ENCODE measurements at places on chromosomes 5 and 9.

DNA sequence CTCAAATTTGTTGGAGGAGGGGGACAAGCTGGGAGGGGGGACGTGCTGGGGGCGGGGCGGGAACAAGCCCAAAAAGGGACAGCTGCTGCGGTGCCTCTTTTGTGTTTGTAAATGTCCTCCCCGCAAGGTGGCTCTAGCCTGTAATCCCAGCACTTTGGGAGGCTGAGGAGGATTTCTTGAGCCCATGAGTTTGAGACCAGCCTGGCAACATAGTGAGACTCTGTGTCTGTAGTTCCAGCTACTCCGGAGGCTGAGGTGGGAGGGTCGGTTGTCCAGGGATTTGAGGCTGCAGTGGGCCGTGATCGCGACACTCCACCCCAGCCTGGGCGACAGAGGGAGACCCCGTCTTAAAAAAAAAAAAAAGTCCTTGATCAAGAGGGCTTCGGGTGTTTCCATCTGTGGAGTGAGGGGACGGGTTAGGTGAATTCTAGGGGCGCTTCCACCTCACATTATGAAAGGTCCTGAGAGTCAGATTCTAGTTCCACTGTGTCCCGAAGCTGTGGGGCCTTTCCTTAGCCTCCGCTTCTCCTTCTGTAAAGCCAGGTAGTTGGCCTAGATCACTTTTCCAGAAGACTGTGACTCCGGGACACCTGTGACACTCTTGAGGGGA lies 779 bp upstream of the CTNNA1 start:
- DNase-seq: no peak

DNA sequence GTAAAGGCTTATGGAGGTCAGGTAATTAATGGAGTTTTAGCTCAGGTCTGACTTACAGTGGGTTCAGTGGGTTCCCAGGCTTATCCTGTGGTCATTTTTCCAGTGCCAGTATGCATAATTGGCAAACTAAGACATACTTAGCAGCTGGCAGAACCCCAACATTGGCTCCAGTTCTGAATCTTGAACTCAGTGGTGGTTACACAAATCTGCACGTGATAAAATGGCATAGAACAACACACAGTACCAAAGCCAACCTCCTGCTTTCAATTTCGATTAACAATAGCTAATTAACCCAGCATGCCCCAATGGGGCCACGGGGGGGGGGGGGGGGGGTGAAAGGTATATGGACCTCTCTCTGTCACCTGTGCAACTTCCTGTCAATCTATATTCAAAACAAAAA lies 19.0 kb upstream of the BARX1 start:
- no peak for DNase-seq

DNA sequence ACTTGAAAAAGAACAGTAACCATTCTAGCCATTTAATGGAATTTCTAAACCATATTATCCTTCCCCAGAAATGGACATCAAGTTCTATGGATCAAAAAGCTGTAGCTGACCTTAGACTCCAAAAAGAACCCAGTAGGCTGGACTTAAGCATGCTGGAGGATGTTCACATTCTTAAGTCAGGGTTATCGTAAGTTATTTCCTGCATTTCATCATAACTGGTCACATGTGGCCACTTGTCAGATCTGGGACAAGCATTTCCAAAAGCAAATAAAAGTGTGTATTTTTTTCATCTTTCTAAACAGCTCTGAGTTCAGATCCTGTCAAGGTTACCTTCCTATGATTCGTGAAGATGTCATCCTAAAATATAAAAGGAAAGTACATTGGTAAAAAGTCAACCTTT lies 274.5 kb upstream of the PTGER4 start:
- no peak for DNase-seq

- DNase-seq: no peak
These were observed 38.0 kb downstream of the TMEM161B start for GRCh38 chr5:88230546-88231066.

GRCh38 chr9:121233906-121234831 lies 32.5 kb upstream of the RAB14 start:
- DNase-seq: no peak

GRCh38 chr5:73183481-73183891 lies 10.5 kb downstream of the TMEM174 start:
- no peak for DNase-seq

- no peak for DNase-seq
These were observed 132.7 kb downstream of the MAPKAP1 start for GRCh38 chr9:125574126-125574877.

- DNase-seq: no peak
These were observed 30.4 kb upstream of the DMRT1 start for GRCh38 chr9:811106-811531.

DNA sequence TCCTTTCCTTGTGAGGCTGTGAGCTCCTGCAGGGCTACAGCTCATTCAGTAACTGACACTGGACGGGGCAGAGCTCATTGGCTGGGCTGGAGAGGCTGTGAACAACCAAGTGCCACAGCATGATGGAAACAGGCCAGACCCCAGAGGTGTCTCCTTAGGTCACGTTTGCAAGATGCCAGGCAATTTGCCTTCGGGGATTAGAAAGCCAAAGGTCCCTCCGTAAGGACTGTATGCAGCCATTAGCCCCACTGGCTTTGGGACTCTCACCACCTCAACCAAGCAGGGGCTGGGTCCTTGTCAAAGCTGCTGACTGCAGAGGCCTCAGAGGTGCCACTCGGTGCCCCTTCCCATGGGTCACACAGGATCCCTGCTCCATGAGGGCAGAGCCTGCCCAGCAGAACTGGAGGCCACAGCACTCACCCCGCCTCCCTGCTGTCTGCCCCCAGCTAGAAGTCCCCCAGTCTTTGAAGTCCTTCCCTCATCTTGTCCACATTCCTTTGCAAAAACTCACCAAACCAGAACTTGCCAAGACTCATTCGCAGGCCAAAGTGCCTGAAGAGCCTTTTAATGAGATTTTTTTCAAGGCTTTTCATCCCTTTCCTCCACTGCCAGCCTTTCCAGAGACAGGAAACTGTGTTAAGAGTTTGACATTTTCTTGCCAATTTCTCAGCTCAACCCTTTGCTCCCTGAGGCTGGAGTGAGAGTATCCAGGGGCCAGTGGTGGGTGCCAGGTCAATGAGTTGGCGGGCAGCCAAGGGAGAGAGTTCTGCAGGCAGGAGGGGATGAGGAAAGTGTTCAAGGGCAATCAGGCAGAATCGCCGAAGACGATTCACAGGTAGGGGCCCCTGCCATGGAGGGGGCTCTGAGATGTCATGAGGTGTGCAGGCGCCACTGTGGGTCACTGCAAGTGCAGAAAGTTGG lies 39.7 kb upstream of the SLC25A51 start:
- DNase-seq: no peak

- DNase-seq: no peak
These were observed 5.4 kb downstream of the PTGES2 start for GRCh38 chr9:128121924-128122808.

- DNase-seq: no peak
These were observed 32.8 kb downstream of the MRRF start for GRCh38 chr9:122297512-122297911.

DNA sequence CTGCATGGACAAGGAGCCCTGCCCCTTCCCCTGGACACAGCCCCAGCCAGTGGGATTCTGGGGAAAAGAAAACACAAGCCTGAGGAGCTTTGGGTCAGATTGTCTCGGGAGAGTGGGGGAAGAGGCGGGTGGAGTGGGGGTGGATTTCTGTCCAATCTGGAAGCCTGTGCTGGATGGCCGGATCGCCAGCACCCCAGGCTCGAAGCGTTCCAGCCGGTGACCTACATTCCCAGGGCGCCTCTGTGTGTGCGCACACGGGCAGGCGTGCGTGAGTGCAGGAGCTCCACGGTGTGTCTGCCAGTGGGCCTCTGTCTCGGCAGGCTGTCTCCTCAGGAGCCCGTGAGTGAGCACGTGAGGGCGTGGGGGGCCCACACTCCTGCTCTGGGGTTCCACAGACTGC lies 74.3 kb upstream of the DAB2IP start:
- DNase-seq: no peak

GRCh38 chr9:133225171-133226011 lies 16.3 kb upstream of the OBP2B start:
- DNase-seq: no peak

- DNase-seq: no peak
These were observed at the start of gene PCDHGA8 for GRCh38 chr5:141392429-141393198. PCDHGA8 (plus strand) TSS chr5:141392633; CDS start chr5:141392814, 181 bp downstream.

- DNase-seq: no peak
These were observed 26.4 kb upstream of the F2R start for GRCh38 chr5:76689321-76690036.

- no peak for DNase-seq
These were observed 137.0 kb downstream of the FER start for GRCh38 chr5:108884736-108885135.

DNA sequence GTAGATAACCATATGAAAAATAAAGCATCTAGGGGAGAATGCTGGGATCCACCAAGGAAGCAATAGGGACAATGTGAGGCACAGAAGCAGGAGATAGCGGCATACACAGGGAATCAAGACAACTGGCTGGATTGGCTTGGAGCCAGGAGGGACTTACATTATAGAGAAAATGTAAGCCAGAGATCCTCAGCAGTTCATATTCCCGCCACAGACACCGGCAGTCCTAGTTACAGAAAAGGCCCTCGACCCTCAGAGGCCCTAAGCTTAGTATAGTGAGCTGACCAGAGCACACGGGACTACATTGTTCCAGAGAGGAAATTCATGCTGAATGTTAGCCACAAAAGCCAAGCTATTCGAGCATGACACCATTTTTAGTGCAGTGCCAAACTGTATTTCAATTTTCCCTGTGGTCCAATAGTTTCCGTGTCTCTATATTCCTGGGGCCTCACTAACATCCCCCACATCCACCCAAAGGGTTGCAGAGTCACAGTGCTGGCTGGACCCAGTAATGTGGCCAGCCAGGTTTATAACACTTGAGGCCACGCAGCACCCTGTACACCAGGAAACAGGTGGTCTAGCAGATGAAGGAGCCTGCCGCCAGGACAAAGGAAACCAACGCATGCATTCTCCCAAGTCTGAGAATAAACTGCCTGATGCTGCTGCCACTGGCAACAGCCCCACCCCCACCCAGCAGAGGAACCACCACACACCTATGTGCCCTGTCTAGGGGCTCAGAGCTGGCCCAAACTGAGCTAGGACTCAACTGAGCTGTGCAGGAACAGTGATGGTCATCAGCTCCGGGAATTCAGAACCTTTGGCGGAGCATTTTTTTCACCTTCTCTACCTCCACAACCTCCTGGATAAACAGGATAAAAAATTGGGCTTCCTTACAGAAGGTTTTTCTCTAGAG lies 693.2 kb upstream of the CHD1 start:
- no peak for DNase-seq

DNA sequence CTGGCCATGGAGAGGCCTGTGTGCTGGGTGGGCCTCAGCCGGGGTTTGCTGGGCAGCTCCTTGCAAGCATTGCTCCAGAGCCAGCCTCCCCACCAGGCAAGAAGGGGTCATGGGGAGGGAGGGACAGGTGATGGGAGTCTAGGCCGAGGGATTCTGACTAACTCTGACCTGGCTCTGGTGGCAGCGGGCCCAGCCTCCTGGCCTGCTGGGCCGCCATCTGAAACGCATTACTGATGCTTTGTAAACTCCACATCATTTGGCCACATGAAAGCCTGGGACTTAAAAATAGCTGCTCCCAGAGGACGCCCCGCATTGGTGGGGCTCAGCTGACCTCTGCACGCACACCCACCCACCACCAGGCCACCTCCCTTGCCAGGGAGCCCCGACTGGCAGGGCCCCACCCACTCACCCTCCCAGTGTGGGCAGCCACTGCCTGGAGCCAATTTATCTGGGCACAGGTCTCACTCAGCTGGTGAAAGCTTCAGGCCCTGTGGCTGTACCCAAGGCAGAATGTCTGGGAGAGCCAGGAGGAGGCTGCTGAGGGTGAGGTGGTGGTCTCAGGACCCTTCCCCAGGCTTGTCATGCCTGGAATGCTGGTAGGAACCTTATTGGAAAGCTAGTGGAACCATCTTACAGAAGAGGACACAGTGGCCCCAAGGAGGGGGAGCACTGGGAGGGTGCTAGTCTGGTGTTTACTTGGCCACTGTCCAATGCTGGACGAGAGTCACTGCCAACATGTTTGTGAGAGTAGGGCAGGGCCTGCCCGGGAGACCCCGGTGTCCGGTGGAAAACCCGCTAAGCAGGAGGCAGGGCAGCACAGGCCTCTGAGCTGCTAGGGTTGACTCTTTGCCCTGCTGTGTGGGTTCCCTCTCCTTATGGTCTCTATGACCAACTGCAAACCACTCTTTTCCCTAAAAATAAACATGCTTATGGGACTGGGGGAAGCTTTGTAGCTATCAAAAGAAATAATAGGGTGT lies 10.8 kb downstream of the TCF7 start:
- no peak for DNase-seq

DNA sequence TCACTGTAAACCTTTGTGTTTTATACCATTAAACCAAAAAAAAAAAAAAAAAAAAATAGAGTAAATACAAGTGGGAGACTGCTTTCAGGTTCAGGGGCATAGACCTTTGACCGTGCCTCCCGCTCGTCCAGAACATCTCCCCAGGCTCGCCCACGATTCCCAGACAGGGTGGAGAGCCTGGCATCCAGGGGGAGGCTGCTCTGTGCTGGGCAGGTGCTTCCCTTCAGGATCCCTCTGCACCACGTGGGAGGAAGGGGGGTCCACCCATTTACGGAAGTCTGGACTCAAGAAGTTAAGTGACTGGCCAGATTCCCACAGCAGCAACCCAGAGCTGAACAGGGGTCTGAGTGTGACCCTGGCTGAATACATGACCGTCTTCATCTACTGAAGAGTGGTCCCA lies 125.4 kb upstream of the LMX1B start:
- DNase-seq: no peak

- no peak for DNase-seq
These were observed 33.5 kb upstream of the CKS2 start for GRCh38 chr9:89277454-89277853.

DNA sequence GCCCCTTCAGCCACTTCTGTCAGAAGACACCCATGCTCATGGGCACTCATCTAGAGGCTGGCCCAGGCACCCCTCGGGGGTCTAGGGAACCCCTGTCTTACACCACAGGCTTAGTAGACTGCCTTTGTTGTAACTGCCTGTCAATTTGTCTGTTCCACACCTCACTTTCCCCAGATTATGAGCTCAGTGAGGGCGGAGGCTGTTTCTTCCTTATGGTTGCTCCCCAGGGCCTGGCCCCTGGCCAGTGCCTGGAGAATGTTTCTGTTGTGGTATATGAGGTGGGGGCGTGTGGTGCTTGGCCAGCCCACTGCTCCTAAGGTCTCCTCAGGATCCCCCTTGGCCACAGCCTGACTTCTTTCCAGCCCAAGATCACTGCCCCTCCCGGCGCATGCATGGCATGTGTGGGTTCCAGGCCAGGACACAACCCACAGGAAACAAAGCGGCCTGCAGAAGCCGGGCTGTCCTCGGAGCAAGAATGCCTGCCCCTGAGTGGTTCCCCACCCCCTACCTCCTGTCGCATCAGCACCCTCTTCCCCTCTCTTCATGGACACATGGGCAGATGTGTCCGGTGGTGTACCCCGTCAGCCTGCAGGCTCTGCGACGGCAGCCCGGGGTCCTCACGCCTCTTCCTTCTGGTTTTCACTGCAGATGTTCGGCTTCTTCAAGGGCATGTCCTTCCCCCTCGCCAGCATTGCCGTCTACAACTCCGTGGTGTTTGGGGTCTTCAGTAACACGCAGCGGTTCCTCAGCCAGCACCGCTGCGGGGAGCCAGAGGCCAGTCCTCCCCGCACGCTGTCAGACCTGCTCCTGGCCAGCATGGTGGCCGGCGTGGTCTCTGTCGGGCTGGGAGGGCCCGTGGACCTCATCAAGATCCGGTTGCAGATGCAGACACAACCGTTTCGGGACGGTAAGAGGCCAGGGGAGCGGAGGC lies 17.7 kb downstream of the SLC25A48 start:
- no peak for DNase-seq

All from NCI-H2081 (cell line).